ENCODE measurements at places on chromosomes 5 and 9. TPM values are rescaled to one million over a fixed set of nuclear protein-coding genes. Genes with fewer than 3 reads are reported as not detected.

The SPATA31A6 gene
- not detected for total RNA-seq

The PCDHGA5 gene
- 0.43 TPM for total RNA-seq

The SLC45A2 gene
- total RNA-seq = 0.11 TPM

The OMD gene
- not detected for total RNA-seq

The GFI1B gene
- total RNA-seq = under 0.01 TPM

The IGIP gene
- total RNA-seq = 3.6 TPM

The DMGDH gene
- total RNA-seq = 0.26 TPM

The SLC28A3 gene
- under 0.01 TPM for total RNA-seq

The BARX1 gene
- total RNA-seq = not detected

The GKAP1 gene
- total RNA-seq = 2.0 TPM

The PCA3 gene
- 0.11 TPM for total RNA-seq

The FAM221B gene
- not detected for total RNA-seq

The SRA1 gene
- 15.0 TPM for total RNA-seq

Data from dermis lymphatic vessel endothelial cell (primary cell).